MM.1S (cell line): ENCODE measurements at places on chromosomes 5 and 9.

DNA sequence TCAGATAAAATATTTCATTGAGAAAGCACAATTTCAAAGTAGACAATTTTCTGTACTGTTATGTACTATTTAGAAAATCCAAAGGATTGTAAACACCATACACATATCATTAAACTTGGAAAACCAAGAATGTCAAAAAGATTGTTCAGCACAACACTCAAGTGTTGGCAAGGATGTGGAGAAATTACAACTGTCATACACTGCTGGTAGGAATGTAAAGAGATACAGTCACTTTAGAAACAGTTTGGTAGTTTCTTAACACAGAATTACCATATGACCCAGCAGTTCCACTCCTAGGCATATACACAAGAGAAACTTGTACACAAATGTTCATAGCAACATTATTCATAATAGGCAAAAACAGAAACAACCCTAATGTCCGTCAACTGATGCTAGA is 71.2 kb downstream of the OR2K2 start:
- no peak for DNase-seq

GRCh38 chr5:10315201-10315600 is 7.5 kb upstream of the CMBL start:
- no peak for DNase-seq

- DNase-seq, result no peak
Observed at GRCh38 chr5:157370967-157371366, 89.0 kb upstream of the NIPAL4 start.

DNA sequence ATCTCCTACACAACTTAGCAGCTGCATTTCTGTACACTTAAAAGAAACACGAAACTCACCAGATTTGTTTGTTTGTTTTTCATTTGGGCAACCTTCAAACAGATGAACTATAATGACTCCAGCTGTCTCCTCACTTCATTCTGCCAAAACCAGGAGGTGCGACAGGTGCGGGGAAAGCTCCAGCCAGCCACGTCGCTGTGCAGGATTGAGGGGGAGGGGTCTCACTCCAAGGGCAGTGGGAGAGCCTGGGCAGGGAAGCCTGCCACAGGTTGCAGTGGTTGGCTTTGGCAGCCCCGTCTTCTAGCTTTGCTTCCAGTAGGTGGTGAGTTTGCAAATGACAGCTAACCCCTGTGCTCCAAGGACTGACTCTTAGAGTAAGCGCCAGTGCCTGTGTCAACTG is 215.8 kb downstream of the CEMIP2 start:
- DNase-seq, result no peak

GRCh38 chr9:85944672-85945071 is 3.7 kb downstream of the NAA35 start:
- no peak for DNase-seq

- DNase-seq, result no peak
Observed at GRCh38 chr9:114442022-114442421, 54.2 kb upstream of the AKNA start.

- DNase-seq, result peak; percentile 80
Observed at GRCh38 chr5:151651997-151652645, 34.6 kb downstream of the SPARC start.

DNA sequence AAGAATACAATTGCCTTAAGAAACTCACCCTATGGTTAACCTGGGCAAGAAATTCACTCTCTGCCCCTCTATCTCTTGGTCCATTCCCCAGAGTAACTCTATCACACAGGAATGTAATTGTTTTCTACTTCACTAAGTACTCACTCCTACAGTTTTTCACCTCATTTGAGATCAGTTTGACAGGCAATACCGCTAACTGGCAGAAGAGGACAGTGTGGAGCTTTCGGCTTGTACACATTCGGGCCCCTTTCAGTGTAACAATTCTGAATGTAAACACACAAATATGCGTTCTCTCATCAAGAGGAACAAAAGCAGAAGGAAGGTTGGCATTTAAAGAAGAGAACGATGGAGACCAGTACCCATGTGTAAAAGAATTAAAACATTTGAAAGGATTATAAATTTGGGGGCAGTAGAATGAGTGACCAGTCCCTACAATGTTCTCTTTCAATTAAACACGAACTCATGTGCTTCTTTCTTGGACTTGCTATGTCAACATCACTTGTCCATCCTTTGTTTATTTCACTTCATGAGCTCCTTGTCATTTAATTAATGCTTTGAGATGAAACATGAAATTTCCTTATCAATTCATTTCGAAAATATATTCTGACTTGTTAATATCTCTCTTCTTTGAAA is 188.5 kb upstream of the GRAMD2B start:
- peak; percentile 71 for DNase-seq

- DNase-seq, result no peak
Observed at GRCh38 chr9:36876056-36876455, 158.0 kb downstream of the PAX5 start.

DNA sequence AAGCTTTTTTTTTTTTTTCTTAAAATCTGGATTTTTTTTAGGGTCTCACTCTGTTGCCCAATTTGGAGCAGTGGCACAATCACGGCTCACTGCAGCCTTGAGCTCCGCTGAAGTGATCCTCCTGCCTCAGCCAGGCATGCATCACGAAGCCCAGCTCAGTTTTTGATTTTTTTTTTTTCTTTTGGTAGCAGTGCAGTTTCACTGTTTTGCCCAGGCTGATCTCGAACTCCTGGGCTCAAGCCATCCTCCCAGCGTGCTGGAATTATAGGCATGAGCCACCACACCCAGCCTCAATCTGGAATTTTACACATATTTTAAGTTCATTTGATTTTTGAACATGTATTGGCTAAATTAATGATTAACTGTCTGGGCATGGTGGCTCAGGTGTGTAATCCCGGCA is 36.3 kb downstream of the TRIO start:
- no peak for DNase-seq

GRCh38 chr9:33082538-33083326 is 6.3 kb upstream of the SMU1 start:
- no peak for DNase-seq

DNA sequence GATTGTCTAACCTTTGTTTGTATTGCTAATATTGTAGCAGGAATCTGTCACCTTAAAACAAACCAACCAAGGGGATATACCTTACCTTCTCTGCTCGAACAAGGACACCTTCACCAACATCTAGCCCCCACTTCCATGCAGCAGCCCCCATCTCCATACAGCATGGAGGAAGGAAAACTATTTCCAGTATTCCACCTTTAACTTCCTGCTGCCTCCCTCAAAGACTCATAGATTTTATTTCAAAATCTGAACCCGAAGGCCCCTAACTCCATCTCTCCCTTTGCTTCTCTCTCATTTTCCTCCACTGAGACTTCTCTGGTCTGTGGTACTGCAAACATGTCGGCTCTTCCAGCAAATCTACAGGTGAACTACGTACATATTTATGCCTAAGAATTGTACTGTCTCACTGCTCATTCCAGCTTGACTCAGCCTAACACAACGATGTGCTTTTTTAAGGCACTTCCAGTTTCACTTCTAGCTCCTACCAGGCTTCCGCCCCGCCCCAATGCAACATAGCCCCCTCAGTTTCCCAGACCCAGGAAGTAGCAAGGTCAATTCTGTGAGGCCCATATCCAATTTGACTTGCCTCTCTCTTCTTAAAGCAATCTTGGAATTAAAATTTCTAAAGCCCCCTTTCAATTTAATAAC is 70.7 kb upstream of the RNF38 start:
- peak; percentile 74 for DNase-seq

GRCh38 chr5:71783891-71784290 is 64.8 kb downstream of the CARTPT start:
- no peak for DNase-seq

DNA sequence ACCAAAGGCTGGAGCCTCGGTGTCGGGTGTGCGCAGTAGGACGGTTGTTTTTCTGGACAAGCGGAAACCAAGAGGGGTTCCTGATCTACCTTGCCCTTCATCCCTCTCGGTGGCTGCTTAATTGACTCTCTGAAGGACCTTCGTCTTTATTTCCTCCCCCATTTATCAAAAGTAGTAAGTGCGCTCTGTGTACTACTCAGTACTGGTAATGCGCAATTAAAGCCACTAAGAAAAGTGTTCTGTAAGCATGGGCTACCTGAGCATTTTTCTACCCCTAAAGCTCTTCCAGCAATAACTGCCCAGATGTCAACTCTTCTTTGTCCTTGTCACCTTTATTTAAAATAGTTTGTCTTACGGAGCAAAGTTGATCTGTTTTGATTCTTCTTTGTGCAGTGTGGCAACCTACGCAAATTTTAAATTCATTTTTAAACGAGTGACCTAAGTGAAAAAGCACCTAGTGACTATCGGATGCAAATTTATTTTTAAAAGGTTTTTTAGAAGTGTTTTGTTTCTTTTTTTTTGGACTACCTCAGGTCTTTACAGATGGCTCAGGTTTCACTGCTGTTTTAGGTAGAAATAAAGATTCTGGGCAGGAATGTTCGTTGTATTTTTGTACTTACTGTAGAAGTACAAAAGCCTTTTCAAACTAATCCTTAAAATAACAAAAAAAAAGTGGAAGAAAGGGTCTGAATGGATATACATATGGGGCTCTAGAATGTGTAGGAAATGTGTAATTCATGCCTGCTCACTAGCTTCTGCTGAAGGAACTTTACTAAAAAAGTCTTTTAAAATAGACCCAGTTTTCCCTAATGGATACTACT is 2.0 kb downstream of the JMY start:
- no peak for DNase-seq

DNA sequence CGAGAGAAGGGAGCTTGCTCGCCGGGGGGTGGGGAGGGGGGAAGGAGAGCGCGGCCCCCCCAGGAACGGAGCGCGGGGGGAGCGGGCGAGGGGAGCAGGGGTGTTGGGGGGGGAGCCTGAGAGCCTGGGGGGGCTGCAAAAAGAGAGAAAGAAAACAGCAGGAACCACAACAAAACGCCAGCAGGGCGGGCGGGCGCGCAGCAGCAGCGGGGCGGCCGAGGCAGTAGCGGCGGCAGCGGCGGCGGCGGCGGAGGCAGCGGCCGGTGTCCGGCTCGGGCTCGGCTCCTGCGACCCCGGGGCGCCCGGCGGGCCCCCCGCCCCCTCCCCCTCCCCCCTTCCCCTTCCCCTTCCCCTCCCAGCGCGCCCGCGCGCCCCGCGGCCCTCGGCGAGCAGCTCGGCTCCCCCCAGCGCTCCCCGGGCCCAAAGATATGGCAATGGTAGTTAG is 1.6 kb downstream of the NR2F1 start:
- no peak for DNase-seq

- no peak for DNase-seq
Observed at GRCh38 chr5:81719743-81720345, 31.1 kb downstream of the SSBP2 start.

- no peak for DNase-seq
Observed at GRCh38 chr9:89853161-89853560, 248.3 kb downstream of the GADD45G start.

DNA sequence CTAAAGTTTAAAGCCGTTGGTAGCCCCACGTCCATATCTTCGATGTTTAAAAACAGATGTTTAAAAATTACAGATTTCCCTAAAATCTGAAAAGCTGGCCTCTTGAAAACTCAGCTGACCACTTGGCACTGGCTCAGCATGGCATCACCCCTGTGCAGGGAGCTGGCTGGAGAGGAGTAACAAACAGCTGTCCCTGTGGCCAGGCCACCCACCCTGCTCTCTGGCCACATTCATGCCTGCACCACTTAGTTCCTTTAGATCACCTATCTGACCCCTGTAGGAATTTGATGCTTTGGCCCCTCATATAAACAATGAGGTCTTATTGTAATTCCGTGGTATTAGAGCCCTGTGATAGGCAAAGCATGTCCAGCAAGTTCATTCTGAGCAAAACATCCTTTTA is 107.5 kb downstream of the FRMD3 start:
- no peak for DNase-seq

DNA sequence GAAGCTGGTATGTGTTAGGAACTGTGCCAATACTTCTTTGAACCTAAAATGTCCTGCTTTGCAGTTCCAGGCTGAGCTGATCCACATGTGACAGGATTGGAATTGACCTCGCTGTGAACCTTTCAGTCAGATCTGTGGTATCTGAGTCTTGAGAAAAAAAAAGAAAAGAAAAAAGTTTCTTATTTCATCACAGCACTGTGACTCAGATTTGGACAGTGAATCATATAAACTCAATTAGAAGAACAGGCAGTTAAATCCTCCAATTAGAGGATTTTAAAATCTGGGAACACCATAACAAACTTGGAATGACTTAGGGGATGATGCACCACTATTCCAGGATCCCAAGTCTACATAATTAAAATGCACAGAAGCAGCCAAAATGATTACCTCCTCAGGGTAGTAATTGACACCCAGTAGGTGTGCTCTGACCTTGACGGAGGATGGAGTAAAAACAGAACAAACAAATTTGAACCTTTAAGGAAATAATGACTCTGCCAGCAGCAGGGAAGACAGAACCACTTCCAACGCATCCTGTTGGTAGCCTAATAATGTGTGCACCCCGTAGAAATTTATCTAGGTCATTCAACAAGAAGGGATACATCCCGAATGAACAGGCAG is 57.8 kb upstream of the RAI14 start:
- no peak for DNase-seq

DNA sequence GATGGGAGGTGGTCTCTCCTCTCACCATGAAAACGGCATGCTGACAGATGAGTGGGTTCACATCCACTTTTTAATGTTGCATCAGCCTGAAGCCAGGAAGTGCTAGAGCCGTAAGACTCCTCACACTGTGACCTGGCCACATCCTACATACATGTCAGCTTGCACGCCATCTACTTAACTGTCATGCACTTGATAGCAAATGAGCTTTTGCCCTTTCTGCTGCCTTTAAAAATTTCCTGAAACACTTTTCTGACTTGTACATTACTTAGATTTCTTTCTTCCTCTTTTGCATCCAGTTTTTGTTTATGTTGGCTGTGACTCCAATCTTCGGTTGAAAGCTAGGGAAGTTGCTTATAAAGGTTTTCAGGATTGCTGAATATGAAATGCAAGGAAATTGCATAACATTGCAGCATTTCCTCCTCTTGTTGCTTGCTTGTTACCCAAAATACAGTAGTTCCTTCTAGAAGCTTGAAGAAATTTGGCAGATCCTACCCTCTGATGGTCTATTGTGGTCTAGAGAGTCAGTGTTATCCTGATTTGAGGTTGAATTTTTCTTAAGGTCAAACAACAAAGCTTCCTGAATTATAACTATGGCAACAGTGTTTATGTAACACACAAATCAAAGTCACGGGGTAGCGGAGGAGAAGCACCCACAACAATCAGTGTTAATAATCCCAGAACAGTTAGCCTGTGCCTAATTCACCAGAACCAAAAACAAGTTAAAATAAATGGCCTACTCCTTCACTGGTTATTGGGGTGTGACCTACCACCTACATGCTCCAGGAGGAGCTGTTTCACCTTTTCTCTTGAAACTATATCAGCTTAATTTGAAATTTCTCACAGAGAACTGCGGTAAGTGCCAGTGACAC is 232.5 kb downstream of the ARHGAP26 start:
- DNase-seq, result peak; percentile 71

GRCh38 chr5:54309691-54310432 is 511 bp downstream of the ARL15 start:
- DNase-seq, result peak; percentile 41

GRCh38 chr5:103646698-103647614 is 84.4 kb upstream of the NUDT12 start:
- no peak for DNase-seq
